ENCODE measurements at places on chromosomes 7 and 10. TPM values are rescaled to one million over a fixed set of nuclear protein-coding genes. Genes with fewer than 3 reads are reported as not detected.

SH2B2 gene
- total RNA-seq: 8.9 TPM

- no peak overlapping the region for H3K27ac ChIP-seq
- H3K4me1 ChIP-seq: no peaks in the 10 kb centered on the region
- H3K4me3 ChIP-seq: no peak overlapping the region
- no peaks in the 10 kb centered on the region for H3K27me3 ChIP-seq
- no peaks in the 10 kb centered on the region for H3K36me3 ChIP-seq
Measured at GRCh38 chr7:98276241-98276761, 5.2 kb upstream of the BRI3 start.

CUBN gene
- total RNA-seq: 0.75 TPM

DNA sequence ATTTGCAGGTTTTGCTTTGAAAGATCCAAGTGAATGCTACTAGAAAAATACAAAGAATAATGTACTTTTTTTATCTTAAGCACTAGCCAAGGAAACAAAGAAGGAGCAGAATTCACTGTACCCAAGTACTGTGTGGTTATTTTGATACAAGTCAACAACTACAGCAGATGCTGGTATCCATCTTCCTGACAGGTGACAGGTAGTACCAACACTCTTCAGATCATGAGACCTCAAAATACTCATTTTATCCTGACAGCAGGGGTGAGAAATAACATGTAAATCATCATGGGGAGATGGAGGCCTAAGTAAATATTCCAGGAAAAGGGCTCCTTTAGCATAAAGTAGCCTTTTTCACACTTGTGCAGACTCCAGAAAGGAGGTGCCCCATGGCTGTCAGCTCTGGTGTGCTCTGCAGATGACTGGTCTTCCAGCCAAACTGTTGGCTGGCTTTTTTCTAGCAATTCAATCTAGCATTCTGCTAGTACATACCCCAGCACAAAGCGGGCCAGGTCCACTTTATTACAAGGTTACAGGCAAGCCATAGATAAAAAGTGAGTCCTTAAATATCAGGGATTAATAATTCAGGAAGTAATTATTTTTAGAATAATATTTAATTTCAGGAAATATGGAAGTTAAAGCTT is 90.4 kb downstream of the PDE1C start:
- H3K36me3 ChIP-seq: no peaks in the 10 kb centered on the region
- no peak overlapping the region for H3K4me3 ChIP-seq
- H3K4me1 ChIP-seq: no peaks in the 10 kb centered on the region
- no peaks in the 10 kb centered on the region for H3K27me3 ChIP-seq
- no peak for DNase-seq

DNA sequence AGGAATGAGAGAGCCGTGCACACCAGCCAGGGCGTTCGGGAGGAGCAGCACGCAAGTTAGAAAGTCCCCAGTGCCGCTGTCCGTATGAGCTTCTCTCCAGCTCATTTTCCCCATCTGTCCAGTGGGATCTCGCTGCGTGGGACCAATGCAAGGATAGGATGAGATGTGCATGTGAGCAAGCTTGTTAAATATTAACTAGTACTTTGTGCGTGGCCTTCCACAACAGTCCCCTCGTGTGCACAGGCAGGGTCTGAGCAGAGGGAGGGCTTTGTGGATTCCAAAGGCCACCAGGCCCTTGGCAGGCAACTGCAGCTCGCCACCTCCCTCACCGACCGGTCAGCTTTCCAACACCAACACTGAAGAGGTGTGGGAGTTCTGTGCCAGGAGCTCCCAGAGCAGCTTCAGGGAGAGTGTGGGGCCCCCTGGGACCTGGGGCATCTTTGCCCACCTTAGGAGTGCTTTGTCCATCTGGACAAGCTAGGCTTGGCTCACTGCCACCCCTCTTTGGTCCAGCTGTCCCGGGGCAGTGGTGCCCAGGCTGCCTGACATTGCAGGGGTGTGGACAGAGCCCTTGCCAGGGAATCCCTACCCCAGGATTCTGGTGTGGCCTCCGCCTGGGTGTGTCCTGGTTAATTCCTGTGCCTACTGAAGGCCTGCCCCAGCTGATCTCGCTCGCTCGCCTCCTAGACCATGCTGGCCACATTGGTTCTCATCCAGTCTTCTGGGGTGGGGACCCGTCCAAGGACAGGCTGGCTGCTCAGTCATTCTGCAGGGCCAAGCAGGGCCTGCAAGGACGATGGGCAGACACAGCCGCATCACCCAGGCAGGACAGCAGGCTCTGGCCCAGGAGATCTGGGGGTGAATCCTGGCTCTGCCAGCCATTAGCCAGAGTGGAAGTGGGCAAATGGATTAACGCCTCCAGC is 5.3 kb downstream of the FAM20C start:
- peaks cover 7% of the 10 kb centered on the region for H3K27me3 ChIP-seq
- H3K27ac ChIP-seq: no peak overlapping the region
- no peak overlapping the region for H3K4me3 ChIP-seq
- DNase-seq: no peak
- peaks cover 10% of the 10 kb centered on the region for H3K36me3 ChIP-seq

- H3K27ac ChIP-seq: no peak overlapping the region
- H3K4me1 ChIP-seq: no peaks in the 10 kb centered on the region
- H3K4me3 ChIP-seq: no peak overlapping the region
- no peaks in the 10 kb centered on the region for H3K36me3 ChIP-seq
Measured at GRCh38 chr10:70192326-70192968, 22.1 kb upstream of the SAR1A start.

NUTM2E gene
- 0.63 TPM for total RNA-seq

ZNF804B gene
- total RNA-seq: 0.14 TPM

DNA sequence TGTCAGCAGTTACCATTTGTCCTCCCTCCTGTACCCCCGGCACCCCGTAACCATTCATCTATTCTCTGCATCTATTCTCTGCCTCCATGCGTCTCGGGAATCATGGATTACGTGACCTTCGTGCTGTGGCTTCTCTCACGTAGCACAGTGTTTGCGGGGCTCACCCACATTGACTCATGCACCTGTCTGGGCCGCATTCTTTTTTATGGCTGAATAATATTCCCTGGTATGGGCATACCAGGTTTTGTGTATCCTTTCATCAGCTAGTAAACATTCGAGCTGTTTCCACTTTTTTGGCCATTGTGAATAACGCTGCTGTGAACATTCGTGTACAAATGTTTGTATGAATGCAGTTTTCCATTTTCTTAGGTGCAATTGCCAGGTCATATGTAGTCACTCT is 17.7 kb downstream of the CUX1 start:
- no peaks in the 10 kb centered on the region for H3K27me3 ChIP-seq
- no peaks in the 10 kb centered on the region for H3K4me1 ChIP-seq
- peaks cover 12% of the 10 kb centered on the region for H3K36me3 ChIP-seq

CHAT gene
- not detected for total RNA-seq

Measured in endodermal cell (in vitro differentiated cells).